ENCODE measurements at places on chromosomes 13 and 19. TPM values are rescaled to one million over a fixed set of nuclear protein-coding genes. Genes with fewer than 3 reads are reported as not detected.

Gene SERPINE3
- total RNA-seq, result not detected

Gene FLT1
- total RNA-seq, result 0.02 TPM

Gene GRIK5
- total RNA-seq, result not detected

Gene TUBA3C
- total RNA-seq, result not detected

Measured in HepG2 (cell line).